Right lobe of liver (tissue), 6 donors: ENCODE measurements at places on chromosomes 7 and 10. TPM values are rescaled to one million over a fixed set of nuclear protein-coding genes. Genes with fewer than 3 reads are reported as not detected.

DNA sequence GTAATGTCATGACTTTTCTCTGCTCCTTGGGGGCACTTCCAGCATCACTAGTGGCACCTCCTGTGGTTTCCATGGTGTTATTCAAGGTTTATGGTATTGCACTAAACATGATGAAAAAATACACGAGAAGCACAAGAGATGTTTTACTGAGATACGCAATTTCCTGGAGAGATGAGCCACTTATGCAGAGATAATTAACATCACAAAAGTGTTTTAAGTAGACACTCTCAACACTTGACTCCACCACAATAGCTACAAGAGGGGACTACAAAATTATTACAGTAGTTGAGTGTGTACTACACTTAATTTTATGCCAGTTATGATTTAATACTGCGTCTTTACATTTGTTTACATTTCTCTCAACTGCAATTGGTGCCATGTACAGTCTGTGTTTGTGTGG lies 906.7 kb downstream of the DNAJB9 start:
- no peaks in the 10 kb centered on the region for H3K27me3 ChIP-seq
- H3K27ac ChIP-seq = no peak overlapping the region
- no peak for DNase-seq
- no peaks in the 10 kb centered on the region for H3K4me1 ChIP-seq
- H3K4me3 ChIP-seq = no peak overlapping the region
- no peaks in the 10 kb centered on the region for H3K36me3 ChIP-seq

Gene CYP2W1
- total RNA-seq = not detected

DNA sequence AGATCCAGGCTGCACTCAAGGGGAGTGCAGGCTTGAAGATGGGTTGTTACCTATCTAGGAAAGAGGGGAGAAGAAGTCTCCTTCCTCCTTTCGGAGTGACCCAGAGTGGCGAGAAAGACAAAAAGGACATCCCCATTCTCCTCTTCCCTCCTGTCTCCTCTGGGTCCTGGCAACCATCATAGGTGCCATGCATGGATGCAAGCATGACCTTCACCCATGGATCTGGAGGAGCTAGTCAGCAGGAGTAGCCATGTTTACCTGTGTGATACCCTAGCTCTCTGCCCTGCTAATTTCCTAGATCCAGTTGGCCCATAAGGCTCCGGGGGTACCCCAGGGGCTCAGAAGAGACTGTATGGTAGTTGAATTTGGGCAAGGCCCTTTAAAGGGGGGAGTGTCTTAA lies 17.2 kb upstream of the CROT start:
- H3K27me3 ChIP-seq = no peaks in the 10 kb centered on the region
- no peak overlapping the region for H3K4me3 ChIP-seq
- no peak overlapping the region for H3K27ac ChIP-seq

- H3K27me3 ChIP-seq = no peaks in the 10 kb centered on the region
- DNase-seq = no peak
- H3K4me3 ChIP-seq = no peak overlapping the region
- no peak overlapping the region for H3K27ac ChIP-seq
- no peaks in the 10 kb centered on the region for H3K36me3 ChIP-seq
Observed at GRCh38 chr7:18212758-18213157, 185.1 kb upstream of the PRPS1L1 start.

Gene FAM24A
- total RNA-seq = not detected

Gene PPP1R9A
- 0.75 TPM for total RNA-seq

DNA sequence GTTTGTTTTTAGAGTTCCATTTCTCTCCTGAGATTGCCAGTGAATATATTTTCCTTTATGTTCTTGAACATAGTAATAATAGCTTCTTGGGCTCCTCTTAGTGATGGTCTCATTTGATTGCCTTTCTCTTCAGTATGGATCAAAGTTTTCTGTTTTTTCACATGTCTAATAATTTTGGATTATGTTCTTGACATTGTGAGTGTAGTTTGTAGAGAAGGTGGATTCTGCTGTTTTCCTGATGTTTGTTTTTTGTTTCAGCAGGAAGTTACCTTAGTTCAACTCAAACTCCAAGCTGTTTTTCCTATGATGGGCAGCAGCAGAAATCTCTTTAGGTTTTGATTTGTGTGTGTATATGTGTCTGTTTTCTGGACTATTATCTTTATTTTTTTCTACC lies 43.8 kb downstream of the TAF3 start:
- no peaks in the 10 kb centered on the region for H3K36me3 ChIP-seq
- no peak for DNase-seq
- no peaks in the 10 kb centered on the region for H3K27me3 ChIP-seq
- no peak overlapping the region for H3K4me3 ChIP-seq

Gene PIK3AP1
- total RNA-seq = 197 TPM

- H3K27me3 ChIP-seq = no peaks in the 10 kb centered on the region
- peak; percentile 41 for DNase-seq
- H3K4me1 ChIP-seq = no peaks in the 10 kb centered on the region
- no peak within 1 kb of the TSS for H3K27ac ChIP-seq
Observed at GRCh38 chr7:98869597-98870120, at the start of gene TMEM130. TMEM130 (minus strand) TSS chr7:98870014; CDS start chr7:98869861, 153 bp downstream.

DNA sequence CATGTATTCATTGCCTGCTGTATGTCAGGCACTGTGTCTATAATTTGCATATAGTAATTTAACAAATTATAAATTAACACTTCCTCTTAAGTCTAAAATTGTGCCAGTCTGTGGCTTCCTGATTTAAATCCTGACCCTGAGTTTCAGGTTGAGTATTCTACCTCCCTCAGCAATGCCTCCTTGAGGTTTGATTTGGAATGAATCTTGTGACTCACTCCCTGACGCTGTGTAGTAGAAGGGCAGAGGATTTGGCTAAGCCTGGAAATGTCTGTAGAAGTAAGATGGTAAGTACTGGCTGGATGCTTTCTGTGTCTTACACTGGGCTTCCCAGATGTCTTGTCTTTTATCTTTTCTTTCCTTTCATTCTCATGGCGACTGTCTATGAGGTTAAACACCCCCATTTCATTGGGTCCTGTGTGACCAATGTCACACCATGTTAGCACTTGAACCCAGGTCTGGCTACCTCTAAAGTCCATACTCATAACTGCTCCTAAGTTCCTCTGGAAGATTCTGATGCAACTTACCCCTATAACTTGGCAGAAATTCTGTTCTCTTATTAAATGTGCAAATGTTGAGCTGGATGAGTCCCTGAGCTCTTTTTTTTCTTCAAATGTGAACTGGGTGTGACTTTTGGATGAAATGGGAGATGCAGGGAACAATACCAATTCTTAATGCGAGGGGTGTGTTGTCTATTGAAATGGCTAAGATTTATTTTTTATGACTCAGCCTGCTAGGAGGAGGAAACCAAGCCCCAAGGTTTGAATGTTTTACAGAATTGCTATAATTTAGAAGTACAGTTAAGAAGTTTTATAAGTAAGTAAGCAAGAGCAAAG lies 48.5 kb downstream of the PLCE1 start:
- no peak overlapping the region for H3K4me3 ChIP-seq
- no peaks in the 10 kb centered on the region for H3K27me3 ChIP-seq
- H3K36me3 ChIP-seq = no peaks in the 10 kb centered on the region
- no peak for DNase-seq
